ENCODE measurements at places on chromosomes 11 and 22.

GRCh38 chr22:23529166-23530103 is 50.7 kb downstream of the IGLL1 start:
- DNase-seq = no peak

GRCh38 chr11:2714871-2715270 is 15.1 kb upstream of the KCNQ1OT1 start:
- no peak for DNase-seq

GRCh38 chr11:15793043-15793996 is 563.0 kb downstream of the SOX6 start:
- DNase-seq = no peak

DNA sequence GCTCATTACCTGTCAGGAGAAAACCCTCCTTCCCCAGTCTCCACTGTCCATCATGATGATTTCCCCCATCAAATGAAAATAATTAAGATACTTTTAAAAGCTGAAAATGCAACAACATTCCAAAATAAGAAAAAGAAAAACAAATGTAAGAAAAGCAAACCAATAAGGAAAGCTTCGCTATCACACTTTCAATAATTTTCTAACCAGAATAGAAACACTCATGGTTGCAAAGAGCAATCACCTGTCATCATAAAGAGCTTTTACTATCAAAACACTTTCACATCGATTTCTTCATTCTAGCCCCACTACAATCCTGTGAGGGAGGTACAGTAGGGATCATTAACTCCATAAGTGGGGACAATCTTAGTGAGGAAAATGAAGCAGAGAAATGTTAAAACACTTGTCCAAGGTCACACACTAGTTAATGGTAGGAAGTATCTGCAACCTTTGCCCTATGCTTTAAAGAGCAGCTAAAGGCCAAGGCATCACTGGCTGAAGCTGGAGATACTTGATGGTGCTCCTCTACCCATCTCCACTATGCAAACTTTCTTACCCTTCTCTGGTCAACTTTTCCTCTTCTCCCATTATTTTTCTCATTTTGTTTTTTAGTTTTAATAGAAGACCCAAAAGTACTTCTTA is 2.6 kb downstream of the RBM4B start:
- DNase-seq = no peak

- DNase-seq = no peak
Measured at GRCh38 chr22:17157714-17158113, 1.4 kb downstream of the HDHD5 start.

DNA sequence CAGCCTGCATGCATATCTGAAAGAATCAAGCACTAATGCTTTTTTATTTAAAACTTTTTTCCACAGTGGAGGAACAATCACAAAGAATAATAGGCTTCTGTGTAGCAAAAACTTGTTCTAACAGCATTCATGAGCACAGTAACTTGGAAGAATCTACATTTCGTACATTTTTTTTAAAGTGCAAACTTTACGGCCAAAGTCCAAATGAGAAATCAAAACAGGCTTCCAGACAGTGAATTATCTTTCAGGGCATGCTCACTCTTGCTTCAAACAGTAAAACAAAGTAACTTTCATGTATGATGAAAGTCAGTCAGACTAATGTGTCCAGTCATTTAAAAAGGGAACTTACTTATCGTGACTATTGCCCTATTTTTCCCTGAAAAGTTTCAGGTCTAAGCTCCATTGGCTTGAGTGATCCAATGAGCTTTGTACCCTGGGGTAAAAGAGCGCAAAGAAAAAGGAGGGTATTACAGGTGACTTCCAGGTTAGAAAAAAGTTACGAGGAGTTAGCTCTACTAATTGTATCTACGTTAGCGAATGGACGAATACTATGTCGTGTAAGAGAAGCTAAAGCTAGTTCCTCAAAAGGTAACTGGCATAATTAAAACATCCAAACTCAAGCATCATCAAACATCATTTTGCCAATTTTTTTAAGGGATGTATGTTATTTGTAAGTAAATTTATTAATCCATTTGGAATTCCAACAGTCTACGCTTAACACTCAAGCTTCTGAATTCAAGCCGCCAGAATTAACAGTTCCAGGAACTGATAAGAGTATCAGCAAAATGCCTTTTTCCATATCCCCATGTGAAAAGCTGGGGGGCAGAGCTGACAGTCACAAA is 1.7 kb downstream of the PICALM start:
- DNase-seq = no peak

DNA sequence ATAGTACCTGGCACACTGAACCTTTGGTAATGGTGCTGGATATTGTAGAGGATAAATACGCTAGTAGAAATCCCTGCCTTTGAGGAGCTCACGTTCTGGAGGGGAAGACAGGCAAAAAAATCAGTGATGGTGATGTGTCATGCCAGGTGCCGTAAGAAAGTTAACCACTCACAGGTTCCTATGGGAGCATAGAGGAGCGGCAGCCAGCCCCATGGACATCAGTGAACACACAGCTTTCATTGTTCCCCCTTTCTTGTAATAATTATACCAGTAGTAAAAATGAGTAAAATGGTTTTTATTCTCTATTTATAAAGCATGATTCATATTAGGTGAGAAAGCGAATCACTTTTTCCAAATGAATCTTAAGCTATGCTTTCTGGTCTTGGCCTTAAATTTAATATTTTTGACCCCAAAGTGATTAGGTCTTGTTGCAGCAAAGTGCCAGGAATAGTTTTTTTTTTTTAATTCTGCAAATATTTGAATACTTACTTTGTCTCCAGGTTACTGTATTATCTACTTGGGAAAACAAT is 57.9 kb downstream of the UVRAG start:
- DNase-seq = no peak

GRCh38 chr22:39232806-39233709 is 11.7 kb downstream of the PDGFB start:
- no peak for DNase-seq
